Stimulated activated CD4-positive, alpha-beta T cell treated with anti-CD3 and anti-CD28 coated beads, Interleukin-4, amount 100 ng/mL, for 48 hours (primary cell): ENCODE measurements at places on chromosomes 6 and 20.

DNA sequence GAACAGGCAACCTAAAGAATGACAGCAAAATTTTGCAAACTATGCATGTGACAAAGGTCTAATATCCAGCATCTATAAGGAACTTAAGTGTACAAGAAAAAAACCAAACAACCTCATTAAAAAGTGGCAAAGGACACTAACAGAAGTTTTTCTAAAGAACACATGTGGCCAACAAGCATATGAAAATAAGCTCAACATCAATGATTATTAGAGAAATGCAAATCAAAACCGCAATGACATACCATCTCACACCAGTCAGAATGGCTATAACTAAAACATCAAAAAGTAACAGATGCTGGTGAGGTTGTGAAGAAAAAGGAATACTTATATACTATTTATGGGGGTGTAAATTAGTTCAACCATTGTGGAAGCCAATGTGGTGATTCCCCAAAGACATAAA is 5.5 kb downstream of the RFPL4B start:
- DNase-seq: no peak

DNA sequence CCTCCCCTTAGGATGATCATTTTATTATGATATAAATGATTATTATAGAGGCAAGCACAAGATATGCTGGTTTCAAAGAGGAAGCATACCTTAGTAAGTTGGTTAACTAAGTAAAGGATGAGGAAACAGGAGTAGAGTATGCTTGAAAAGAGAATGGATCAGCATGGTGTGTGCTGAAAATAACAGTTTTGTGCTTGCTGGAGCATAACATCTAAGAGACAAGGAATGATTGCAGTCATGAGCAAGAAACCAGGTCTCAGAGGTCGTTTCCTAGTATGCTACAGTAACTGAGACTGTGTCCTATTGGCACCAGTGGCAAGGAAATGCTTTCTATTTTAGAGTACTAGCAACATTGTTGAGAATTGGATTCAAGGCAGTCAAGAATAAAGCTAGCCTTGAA is 34.1 kb downstream of the CDC40 start:
- no peak for DNase-seq

GRCh38 chr20:55515832-55516231 is 489.5 kb downstream of the CBLN4 start:
- no peak for DNase-seq

DNA sequence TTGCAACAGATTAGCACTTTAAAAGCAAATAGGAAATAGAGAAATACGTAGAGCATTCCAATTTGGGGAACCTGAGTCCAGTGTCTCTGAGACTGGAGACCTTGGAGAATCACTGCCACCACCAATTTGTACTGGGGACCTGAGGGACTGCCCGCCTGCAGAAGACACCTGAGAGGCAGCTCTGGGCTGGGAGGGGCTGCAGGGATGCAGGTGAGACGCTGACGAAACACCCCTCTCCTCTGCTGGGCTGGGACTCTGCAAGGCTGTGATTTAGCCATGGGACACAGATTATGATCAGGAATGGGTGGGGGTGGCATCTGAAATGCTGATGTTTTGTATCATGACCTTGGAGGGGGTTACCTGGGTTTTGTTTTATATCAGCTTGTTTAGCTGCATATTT is 7.0 kb upstream of the APMAP start:
- DNase-seq: no peak

- no peak for DNase-seq
These were observed 5.0 kb downstream of the SERPINB6 start for GRCh38 chr6:2966347-2966746.

GRCh38 chr6:156107624-156108101 is 652.0 kb upstream of the NOX3 start:
- DNase-seq: no peak

GRCh38 chr20:3157817-3158216 is 1.8 kb downstream of the FASTKD5 start:
- no peak for DNase-seq

- DNase-seq: no peak
These were observed 8.1 kb downstream of the RANBP9 start for GRCh38 chr6:13703496-13703895.

DNA sequence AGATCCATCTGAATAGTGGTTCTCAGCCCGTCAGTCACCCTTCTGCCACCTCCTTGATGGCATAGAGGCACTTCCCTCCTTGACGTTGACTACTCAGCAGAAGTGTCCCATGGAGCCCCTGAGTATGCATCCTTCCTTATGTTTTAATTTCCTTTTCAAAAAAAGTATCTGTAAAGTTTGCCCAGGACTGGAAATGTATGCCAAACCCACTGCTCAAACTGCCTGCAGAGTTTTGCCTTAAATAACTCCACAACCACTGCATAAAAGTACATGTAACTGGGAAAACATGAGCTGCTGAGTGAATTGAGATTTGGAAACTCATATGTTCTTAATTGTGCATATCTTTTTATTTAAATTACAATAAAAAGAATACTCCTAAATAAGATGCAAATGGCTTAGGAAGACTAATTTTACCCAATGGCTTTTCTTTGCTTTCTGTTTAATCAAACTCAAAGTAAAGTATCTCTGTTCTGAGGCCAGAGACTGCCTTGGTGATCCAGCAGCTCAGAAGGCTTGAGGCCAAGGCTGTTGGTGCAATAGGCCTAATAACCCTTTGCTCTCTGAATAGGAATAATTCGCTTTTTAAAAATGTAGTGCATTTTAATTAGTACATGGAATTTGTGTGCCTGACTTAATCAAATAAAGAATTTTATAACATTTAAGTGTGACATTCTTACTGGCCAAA is 90.4 kb downstream of the FNDC1 start:
- DNase-seq: no peak

DNA sequence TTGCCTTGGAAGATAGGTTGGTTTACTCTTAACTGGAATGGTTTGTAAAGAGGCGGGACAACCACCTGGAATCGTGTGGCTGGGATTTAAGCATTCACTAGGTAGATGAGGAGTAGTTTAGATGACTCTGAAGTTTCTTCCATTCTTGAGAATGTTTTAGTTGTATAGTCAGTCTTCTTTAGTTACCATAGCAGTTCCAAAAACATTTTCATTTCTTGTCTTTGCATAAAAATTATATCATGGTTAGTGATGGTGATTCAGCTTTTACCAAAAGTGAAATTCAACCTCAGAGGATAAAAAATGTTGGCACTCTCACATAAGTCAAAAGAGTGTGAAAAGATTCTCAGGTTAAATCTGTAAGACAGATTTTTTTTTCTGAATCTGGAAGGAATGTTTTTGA is 70.3 kb downstream of the SMAP1 start:
- DNase-seq: no peak

DNA sequence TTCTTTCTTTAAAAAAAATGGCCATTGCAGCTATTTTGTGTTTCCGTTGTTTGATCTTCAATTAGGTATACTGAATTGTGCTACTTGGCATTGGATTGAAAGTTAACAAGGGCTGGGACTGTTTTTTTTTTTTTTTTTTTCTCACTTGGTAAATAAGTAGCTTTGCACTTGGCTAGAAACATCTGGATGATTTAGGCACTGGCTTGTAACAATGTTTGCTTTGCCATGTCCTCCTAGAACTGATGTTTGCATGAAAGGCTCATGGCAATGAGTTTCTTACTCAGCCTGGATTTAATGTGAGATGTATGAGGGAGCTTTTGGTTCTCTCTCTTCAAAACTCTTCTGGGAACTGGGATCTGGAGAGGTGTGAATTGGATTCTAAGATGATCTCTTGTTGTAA is 414.1 kb downstream of the CDH26 start:
- DNase-seq: no peak

DNA sequence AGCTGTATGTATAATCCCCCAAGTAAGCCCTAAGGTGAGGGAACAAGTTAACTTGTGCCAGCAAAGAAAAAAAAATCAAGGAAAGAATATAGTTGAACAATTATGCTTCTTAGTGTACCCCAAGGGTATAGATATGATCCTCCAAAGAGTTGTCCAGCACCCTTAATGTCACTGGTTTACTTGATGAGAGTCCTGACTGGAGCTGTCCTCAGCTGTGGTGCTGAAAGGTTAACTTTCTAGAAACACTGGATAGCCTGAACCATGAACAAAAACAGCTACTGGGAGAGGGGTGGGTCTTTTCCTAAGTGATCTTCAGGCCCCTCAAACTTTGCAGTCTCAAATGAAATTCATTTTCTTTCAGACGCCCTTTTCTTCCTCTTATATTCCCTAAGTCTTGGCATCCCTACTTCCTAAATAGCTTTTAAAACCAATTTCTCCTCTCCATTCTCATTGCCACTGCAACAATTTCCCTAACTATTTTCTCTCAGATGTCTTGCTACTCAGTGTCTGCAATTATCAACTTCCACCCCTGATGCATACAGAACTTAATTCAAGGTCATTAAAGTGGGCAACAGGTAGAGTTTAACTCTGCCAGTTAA is 83.5 kb upstream of the PROKR2 start:
- no peak for DNase-seq

DNA sequence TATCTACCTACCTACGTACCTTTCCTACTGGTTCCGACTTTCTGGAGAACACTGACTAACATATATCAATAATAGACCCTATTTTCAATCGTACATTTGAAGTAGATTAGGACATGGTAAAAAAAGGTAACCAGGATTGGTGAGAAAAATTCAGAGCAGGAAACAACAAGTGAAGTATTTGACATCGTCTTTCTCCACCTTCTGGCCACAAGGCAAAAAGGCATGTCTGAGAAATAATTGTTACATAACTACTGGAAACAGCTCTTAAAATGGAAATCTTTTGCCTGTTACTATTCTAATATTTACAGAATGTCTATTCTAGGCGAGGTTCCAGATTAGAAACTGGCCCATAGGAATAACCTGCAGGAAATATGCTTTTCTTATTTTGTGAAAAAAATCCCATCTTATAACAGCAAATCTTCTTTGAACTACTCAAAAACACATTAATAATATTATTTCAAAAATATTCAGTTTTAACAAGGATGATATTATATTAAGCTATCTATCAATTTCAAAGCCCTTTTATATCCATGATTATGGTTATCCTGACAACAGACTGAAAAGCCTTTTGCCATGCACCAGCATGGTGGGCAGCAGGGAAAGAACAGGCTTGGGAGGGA is 80.8 kb downstream of the RCAN2 start:
- no peak for DNase-seq

- DNase-seq: peak; percentile 82
These were observed 11.7 kb upstream of the FAM83C start for GRCh38 chr20:35303735-35304491.

- no peak for DNase-seq
These were observed 37.7 kb upstream of the PKHD1 start for GRCh38 chr6:52125139-52125538.

DNA sequence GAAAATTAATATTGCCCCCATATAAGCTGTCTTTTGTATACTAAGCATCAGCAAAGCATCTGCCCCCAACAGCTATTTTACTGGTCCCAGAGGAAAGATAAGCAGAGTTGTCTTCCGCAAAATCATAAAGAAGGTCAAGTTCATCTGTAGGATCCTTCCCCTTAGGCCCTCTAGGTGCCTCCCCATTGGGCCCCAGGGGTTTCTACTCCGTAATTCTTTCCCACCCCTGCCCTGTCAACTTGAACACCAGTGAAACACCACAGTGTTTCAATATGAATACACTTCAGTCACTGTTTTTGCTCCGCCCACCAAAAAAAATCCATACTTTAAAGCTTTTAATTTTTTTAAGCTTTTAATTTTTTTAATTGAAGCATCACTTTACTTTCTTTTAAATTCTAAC is 159.2 kb downstream of the ATXN1 start:
- peak; percentile 25 for DNase-seq

DNA sequence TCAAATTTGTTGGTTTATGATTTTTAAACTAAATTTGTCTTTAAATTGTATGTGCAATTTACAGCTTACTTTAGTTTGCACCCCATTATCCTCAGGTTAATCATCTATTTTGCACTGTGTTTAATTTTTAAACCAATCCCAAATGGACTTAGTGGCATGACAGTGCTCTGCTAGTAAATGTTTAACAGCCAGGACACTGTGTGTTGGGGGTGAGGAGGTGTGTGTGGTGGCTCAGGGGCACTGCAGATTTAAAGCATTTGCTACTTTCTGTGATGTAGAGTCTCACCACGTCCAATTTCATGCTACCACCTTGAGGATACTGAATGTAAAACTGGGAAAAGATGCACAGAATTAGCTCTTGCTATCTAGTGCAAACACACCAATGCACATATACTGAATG is 225.7 kb downstream of the HAO1 start:
- no peak for DNase-seq

DNA sequence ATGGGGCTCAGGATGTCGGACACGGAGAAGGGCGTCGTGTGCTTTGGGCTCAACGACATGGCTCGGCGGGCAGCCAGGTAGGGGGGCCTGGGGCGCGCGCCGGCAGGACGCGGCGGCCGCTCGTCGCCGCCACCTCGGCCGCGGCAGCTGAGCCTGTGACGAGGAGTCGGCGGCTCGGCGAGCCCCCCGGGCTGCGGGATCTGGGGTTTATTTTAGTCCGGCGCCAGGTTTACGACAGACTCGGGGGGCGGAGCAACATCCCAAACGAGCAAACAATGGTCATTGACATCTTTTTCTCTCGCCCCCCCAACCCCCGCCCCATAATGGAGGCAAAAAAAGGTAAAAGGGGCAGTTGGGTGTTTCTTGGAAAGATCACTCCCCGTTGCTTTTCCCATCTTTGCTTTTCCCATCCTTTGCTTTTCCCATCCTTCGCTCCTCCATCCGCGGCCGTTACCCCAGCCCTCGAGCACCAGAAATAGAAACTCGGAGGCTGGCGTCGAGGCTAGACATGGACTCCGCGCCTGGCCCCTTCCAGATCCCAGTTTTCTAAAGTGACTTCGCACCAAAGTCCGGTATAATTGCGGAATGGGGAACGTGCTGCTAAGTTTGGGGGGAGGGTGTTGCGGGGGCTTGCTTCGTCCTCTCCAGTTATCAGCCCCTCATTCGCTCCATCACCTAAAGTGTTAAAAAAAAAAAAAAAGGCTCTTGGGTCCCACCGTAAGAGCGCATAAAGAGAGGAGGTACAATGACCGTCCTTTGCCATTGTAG is at the start of gene NKX2-4:
Gene NKX2-4 (minus strand): TSS at position 186 of the 768 bp plus-strand sequence. CDS start 127 bp downstream, at position 59.
- DNase-seq: no peak

GRCh38 chr20:347317-347639 is 367 bp downstream of the NRSN2 start:
- no peak for DNase-seq

DNA sequence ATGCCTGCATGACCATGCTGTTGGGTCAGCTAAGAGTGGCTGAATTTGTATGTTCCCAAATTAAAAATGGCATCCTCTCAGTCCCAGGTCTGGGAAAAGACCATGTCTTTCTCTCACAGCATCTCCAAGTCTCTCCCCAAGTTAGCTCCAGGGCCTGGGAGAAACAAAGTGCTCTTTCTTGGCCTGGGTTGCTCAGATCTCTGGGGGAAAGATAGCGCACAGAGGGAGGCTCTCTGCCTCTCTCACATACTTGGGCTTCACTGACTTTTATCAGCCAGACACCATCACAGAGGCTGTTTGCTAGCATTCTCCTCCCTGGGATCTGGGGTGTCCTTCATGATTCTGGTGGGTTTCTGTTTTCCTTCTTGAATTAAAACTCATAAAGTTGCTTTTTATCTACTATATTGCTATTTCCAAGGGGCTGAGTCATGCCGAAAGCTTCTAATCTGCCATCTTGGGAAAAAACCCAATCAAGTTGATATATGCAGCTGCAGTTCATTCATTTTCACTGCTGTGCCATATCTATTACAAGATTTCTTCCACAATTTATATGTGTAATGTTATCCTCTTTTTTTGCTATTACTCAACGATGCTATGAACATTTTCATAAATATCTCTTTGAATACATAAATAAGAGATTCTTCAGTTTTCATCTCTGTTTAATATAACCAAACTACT is 190.2 kb downstream of the MOXD1 start:
- DNase-seq: no peak
